Testis (tissue), 5 donors: ENCODE measurements at places on chromosomes 1 and 21.

DNA sequence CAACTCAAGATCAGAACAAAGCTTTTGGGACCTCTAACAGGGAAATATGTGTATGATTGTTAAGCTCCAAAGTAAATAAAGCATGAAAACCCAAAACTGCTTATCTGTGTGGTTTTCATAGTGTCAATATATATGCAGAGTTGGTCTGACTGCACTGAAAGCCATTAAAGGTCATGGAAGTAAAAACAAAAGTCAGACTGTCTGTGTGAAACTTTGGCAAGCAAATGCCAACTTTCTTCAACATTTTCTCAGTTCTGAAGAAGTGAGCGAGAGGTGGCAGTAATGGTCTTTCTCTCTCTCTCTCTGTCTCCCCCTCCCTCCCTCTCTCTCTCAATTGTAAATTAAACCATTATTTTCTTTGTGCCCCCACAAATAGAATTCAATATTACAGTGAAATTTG, 100.1 kb upstream of the S1PR1 start:
- DNase-seq, result no peak

DNA sequence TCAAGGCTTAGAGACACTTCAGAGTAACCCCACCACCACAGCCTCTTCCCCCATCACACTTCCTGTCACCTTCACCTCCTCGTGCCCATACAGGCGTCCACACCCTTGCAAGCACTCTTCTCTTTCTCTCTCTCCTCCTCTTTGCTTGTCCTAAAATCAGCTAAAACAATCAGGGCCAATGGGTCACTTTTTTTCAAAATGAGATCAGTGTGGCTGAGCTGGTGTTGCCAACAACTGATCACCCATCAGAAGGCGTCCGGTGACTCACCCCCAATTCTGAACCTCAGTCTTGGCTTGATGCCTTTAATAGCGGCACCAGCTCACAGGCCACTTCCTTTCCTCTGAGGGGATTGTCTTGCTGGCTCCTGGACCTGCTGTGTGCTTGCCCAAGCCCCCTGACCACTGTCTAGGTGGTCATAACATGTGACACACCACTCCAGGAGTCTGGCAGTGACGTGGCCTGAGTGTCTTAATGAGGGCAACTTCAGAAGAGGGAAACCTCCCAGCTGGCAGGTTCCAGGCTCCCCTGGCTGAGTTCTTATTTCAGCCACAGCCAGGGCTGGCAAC, 1.6 kb downstream of the DRAXIN start:
- DNase-seq, result no peak

GRCh38 chr1:220007438-220007837, 38.9 kb downstream of the EPRS1 start:
- no peak for DNase-seq

DNA sequence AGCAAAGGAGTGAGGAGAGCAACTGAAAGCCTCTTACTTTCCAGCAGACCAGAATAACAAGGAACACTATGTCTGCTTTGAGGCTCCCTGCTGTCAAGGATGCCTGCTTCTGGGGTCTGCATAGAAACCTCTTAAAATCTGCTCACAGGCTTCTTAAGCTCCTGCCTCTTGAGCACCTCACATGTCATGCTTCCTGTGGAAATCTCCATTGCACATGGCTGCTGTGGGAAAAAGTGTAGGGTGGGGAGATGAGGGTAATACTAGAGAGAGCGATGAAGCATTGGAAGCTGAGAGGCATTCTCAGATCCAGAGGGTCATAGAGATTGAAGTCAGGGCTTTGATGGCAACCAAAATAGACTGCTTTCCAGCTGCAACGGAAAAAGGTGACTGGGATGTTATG, 6.2 kb upstream of the HLX start:
- DNase-seq, result no peak

DNA sequence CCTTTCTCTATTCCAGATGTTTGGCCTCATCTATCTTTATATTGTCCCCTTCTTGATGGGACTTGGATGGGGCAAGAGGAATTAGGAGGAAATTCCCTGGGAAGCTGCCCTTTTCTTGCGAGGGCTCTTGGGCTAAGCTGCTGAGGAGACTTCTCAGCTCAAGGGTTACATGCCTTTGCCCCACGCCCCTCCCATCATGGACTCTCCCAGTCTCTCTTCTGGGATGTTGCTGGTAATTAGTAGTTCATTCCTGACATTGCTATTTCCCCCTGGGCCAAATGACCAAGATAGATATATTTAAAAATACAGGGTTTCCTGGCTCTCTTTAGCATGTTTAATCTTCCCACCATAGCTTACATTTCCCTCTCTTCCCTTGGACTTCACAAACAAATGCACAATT, 90.6 kb upstream of the RALGPS2 start:
- no peak for DNase-seq

- peak; percentile 57 for DNase-seq
These were observed 15.7 kb downstream of the IFI6 start for GRCh38 chr1:27656157-27656893.

DNA sequence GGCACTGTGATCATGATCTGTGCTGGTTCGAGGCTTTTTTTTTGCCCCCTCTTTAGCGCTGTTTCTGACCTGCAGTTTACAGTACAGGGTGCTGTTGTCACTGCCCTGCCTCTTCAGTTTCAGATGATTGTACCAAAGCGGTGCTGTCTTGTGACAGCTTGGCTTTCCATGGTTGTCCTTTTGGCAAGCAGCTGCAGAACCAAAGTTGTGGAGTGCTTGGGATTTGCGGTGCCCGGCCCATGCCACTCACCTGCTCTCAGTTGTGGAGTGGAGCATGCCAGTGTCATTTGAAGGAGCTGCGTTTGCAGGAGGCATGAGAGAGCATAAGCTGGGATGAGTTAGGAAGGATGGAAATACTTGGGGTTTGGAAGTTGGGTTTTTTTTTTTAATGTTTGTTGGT, 48.4 kb downstream of the DOP1B start:
- DNase-seq, result no peak

GRCh38 chr1:212158912-212159796, 123.6 kb downstream of the DTL start:
- no peak for DNase-seq

GRCh38 chr1:79117376-79117775, 110.8 kb upstream of the ADGRL4 start:
- DNase-seq, result no peak

DNA sequence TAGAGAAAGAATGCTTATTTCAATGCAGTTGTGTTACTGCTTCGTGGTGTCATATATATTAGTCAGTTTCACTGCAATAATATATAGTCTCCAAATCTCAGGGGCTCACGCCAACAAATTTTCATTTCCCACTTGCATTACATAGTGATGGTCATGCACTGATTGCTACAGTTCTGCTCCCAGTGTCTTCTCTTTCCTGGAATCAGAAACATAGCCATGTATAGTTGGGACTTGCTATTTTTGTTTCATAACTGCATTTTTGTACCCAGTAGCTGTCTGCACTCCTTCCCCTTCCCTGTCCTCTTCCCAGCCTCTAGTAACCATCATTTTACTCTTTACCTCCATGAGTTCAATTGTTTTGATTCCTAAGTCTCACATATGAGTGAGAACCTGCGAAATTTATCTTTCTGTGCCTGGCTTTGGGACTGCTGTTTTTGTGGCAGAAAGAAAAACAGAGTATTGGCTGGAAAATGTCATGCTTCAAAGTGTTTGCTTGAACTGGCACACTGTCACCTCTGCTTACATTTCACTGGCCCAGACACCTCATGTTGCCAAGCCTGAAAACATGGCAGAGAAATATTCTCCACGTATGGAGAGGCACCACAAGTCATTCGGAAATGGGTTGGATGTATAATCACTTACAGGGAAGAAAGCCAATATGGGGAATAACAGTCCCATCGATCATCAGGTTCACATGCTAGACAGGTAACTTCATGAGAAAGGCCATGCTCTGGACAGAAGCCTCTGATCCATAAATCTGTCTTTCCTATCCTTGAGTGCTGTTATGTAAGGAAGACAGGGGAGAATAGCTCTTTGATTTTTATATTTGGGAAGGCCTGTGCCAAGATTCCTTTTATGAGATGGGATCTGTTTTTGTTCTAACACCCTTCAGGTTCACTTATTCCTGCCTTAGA, 60.4 kb upstream of the BACH1 start:
- DNase-seq, result no peak

GRCh38 chr1:38301040-38301439, 254.4 kb upstream of the POU3F1 start:
- no peak for DNase-seq

GRCh38 chr1:221035662-221036153, 156.5 kb downstream of the HLX start:
- no peak for DNase-seq

- no peak for DNase-seq
These were observed 147.7 kb downstream of the HUNK start for GRCh38 chr21:32020564-32020963.

DNA sequence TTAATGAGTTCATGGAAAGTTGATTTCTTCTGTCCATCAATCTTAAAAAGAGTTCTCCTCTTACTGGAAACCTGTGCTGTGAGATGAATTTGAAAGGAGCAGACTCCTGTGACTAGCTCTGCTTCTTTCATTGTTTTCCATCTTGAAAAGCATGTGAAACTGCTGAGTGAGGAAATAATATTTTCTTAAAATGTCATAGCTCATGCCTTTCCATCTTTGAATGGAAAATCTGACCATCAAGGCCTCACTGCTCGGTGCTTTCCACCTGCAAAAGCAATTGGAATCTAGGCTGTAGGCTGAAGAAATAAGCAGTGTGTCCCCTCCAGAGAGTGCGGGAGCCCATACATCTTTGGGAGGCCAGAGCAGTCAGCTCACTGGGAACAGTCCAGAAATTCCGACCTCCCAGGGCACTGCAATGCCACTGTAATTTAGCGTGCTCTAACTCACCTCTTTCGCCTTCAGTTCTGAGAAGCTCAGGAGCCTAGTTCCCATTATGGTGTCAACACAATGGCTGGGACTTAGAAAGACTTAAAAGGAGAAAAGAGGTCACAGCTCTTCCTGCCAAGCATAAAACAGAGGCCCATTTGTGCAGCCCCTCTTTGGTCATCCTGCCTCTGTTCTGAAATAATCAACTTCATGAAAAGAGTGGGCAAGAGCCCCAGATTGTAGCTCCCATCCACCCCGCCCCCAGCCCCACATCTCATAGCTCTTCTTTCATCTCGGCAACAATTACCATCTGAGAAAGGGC, 50.4 kb upstream of the F3 start:
- DNase-seq, result no peak
